Tibial artery (tissue), 4 donors: ENCODE measurements at places on chromosomes 5 and 9.

DNA sequence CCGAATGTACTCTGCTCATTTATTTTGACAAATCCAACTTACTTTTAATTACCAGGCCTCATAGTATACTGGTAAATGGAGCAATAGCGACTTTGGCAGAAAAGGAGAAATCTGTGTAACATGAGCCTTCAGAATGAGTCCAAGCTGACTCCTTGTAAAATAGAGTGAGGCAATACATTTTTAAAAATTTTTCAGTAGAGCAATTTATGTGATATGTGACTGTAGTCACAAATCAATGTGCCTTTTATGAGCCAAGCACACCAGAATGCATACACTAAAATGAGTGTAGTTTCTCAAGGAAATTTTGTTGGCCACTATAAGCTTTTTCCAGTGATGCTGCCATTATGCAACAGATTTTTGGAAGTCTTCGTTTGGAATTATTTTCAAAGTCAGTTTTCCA is 73.8 kb downstream of the SNCAIP start:
- H3K4me1 ChIP-seq: peaks cover 21% of the 10 kb centered on the region
- DNase-seq: no peak
- H3K27ac ChIP-seq: peak overlapping the region; percentile 36

- H3K27me3 ChIP-seq: no peaks in the 10 kb centered on the region
- DNase-seq: no peak
- H3K4me3 ChIP-seq: no peak overlapping the region
Observed at GRCh38 chr5:121108725-121109124, 644.6 kb downstream of the PRR16 start.

DNA sequence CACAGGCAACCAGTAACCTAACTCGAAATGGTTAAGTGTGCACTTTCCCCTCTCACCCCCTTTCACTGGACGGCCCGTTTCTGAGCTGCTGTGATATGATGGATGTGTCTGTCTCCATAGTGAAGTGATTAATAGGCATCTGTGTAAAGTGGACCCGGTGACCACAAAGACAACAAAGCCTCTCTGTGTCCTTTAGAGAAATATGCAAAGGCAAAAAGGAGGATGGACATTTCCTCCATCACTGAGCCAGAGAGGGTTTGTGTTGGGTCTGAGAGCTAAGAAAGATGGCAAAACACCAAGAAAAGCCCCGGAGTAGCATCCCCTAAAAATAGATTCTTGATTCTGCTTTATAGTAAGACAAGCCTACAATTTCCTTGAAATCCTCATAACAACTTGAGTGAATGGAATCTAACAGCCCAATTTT is 120.6 kb downstream of the SEMA6A start:
- no peak overlapping the region for H3K27ac ChIP-seq
- DNase-seq: no peak
- no peak overlapping the region for H3K4me3 ChIP-seq
- no peaks in the 10 kb centered on the region for H3K27me3 ChIP-seq

DNA sequence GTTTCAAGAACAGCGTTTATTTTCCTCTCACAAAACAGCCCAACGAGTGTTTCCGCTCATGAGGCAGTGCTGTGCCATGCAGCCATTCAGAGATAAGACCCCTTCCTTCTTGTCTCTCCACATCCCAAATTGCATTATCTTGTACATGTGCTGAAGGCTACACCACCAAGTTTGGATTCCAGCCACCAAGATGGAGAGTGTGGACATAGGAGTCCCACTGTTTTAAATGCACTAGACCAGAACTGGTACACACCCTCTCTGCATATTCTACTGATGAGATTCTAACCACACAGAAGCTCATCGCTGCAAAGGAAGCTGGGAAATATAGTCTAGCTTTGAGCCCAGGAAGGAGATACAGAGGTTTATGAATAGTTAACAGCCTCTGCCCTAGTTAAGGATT is 509.4 kb downstream of the NFIB start:
- no peak overlapping the region for H3K27ac ChIP-seq
- no peak for DNase-seq
- no peak overlapping the region for H3K4me3 ChIP-seq
- H3K36me3 ChIP-seq: no peaks in the 10 kb centered on the region
- H3K27me3 ChIP-seq: no peaks in the 10 kb centered on the region

DNA sequence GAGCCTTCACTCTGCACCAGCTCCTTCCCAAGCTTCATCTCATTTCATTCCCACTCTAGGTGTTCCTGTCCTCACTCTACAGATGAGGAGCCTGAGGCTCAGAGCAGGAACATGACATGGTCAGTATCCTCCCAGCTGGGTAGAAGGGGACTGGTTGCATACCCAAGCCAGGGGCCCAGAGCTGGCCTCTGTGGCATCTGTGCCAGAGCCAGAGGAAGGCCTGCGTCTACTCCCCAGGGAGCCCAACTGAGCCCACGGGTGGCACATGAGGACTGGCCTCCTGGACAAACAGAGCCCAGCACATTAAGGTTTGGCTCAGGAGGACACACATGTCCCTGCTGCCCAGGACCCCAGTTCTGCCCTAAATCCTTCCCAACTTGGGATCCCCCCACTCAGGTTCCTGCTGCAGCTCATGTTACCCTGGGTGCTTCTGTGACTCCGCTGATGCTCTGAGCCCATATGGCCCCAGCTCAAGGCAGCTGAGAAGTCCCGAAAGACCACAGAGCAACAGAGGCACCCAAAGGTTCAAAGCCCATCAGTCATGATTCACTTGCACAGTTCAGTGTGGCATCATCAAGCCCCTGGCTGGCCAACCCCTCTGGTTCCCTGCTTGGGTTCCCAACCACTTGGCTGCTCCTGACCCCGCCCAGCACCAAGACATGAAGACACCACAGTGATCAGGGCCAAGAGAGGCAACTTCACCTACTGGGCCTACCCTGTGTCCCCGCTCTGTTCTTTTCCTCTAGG is 8.5 kb upstream of the NEURL1B start:
- DNase-seq: peak; percentile 41
- no peaks in the 10 kb centered on the region for H3K27me3 ChIP-seq
- H3K36me3 ChIP-seq: no peaks in the 10 kb centered on the region
- H3K4me1 ChIP-seq: peaks cover 7% of the 10 kb centered on the region
- H3K4me3 ChIP-seq: no peak overlapping the region

DNA sequence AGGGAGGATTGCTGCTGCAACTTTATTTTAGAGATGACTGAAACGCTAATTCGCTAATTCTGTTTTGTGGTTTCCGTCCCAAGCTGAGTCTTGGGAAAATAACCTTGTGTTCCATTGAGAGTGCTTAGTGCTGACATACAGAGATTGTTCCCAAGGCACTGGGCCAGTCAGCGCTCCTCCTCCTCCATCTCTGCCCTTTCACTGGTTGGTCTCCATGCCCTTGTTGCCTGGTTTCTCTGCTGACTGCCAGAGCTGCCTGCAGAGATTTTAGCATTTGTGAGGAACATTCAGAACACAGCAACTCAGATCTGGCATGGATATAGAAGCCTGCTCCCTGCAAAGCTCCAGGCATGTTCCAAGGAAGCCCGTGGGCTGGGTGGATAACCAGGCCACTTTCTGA is 126.0 kb upstream of the IRX2 start:
- no peaks in the 10 kb centered on the region for H3K4me1 ChIP-seq
- no peaks in the 10 kb centered on the region for H3K27me3 ChIP-seq
- H3K27ac ChIP-seq: no peak overlapping the region
- no peaks in the 10 kb centered on the region for H3K36me3 ChIP-seq

DNA sequence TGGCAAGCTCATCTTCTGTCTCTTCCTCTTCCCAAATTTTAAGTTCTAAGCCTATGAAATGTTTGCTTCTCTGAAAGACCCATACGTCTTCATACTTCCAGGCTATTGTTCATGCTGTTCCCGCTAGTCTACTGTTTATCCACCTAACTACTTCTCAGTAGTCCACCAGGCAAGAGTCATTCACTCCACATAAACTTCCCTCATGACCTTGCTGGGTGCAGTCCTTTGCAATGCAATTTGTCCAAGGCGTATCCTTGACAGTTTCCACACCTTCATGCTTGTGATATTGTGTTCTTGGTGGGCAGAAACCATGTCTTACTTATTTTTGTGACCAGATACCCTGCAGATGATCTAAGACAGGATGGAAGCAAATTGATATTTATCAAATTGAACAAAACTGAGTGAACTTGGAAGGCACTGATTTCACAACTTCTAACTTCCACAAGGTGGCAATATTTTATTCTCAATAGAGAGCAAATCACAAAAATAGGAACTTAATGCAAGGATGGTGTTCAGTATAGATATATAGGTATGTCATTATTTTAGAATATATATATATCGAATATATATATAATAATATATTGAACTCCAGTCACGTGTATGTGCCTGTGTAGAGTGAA is 30.3 kb downstream of the TYRP1 start:
- no peak overlapping the region for H3K4me3 ChIP-seq
- no peak for DNase-seq
- no peaks in the 10 kb centered on the region for H3K27me3 ChIP-seq
- H3K36me3 ChIP-seq: no peaks in the 10 kb centered on the region

DNA sequence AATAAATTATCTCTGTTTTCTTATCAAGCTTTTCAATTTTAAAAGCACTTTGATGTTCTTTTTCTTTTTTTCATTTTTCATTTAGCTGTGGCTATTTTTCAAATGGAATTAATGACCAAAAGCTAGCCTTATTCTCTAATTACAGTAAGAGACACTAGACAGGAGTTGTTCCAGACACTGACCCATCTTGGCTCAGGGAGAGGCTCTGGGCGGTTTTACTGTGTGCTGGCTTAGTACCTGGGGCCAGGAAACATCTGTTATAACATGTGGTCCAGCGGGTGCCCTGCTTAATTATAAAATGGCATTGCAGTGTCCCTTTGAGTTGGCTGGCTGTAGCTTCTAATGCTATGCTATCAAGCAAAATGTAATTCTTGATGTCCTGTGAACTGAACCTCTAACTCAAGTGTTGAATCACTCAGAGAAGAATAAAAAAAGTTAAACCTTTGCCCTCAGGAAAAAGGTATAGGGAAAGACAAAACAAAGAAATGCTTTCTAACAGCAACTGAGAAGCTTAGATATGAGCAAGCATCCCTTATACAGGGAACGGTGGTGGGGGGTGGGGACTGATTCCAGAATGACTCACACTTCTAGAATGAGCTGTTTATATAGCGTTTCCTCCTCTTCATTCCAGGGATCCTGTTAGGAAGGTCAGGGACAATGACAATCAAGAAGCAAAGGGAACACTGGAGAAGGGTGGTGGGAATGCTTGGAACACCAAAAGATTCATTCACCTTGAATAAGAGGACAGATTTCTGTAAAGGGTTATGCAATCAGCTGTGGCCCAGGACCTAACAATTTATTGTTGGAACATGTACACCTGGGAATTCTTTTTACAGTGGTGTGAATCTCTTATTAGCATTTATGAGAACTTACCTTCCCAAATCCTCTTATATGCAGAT is 58.7 kb upstream of the NFIB start:
- no peaks in the 10 kb centered on the region for H3K27me3 ChIP-seq
- H3K36me3 ChIP-seq: no peaks in the 10 kb centered on the region
- DNase-seq: no peak
- no peak overlapping the region for H3K27ac ChIP-seq
- H3K4me3 ChIP-seq: no peak overlapping the region

DNA sequence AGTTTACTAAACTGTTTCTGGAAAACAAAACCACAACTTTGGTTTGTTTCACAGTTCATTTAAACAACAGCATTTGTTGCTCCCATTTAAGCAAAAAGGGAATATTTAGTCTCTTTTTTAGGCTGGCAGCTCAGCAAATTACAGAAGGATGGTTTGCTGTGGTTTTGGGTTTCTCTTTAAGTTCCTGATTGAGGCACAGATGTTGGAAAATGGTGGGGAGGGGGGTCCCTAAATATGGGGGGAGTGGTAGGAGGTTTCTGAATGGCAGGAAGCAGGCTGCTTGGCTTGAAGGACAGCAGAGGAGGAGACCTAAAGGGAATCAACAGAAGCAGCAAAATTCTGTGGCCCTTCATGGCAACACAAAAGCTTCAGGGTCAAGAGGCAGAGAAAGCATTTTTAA is 263.4 kb downstream of the ZSWIM6 start:
- no peaks in the 10 kb centered on the region for H3K27me3 ChIP-seq
- H3K4me3 ChIP-seq: no peak overlapping the region
- no peak overlapping the region for H3K27ac ChIP-seq
- H3K4me1 ChIP-seq: peaks cover 10% of the 10 kb centered on the region
- DNase-seq: no peak

- no peaks in the 10 kb centered on the region for H3K4me1 ChIP-seq
- no peaks in the 10 kb centered on the region for H3K27me3 ChIP-seq
- H3K36me3 ChIP-seq: no peaks in the 10 kb centered on the region
Observed at GRCh38 chr5:144194144-144194543, 23.5 kb downstream of the KCTD16 start.

DNA sequence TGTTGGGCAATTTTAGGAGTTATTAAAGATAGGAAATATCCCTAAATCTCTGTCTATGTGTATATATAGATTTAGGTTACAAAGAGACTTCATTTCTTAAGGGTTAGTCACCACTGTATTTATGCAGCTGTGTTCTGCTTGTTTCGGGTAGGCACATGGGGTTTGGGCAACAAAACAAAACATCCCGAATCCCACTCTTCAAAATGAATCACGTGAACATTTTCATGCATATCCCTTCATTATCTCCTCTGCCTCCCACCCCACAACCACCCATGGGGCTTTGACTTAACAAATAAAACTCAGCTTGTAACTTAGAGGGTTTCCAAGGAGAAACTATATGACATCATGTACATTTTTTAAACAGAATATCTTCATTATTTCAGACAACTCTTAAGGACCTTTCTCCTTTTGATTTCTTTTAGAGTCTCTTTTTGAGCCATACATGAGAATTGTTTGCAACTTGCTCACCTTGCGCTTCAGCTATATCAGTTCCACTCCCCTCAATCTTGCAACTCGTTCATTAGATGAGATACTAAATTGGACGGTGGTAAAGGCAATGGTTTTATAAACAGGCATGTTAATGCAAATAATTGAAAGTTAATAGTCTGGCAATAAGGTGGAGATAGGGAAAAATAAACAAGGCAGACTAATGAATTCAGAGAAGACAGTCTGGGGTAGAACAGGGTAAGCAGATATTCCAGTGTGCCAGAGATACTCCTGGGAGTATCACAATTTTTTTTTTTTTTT is 136.7 kb downstream of the CD180 start:
- H3K4me3 ChIP-seq: no peak overlapping the region
- no peaks in the 10 kb centered on the region for H3K4me1 ChIP-seq
- no peaks in the 10 kb centered on the region for H3K27me3 ChIP-seq
- no peak overlapping the region for H3K27ac ChIP-seq

DNA sequence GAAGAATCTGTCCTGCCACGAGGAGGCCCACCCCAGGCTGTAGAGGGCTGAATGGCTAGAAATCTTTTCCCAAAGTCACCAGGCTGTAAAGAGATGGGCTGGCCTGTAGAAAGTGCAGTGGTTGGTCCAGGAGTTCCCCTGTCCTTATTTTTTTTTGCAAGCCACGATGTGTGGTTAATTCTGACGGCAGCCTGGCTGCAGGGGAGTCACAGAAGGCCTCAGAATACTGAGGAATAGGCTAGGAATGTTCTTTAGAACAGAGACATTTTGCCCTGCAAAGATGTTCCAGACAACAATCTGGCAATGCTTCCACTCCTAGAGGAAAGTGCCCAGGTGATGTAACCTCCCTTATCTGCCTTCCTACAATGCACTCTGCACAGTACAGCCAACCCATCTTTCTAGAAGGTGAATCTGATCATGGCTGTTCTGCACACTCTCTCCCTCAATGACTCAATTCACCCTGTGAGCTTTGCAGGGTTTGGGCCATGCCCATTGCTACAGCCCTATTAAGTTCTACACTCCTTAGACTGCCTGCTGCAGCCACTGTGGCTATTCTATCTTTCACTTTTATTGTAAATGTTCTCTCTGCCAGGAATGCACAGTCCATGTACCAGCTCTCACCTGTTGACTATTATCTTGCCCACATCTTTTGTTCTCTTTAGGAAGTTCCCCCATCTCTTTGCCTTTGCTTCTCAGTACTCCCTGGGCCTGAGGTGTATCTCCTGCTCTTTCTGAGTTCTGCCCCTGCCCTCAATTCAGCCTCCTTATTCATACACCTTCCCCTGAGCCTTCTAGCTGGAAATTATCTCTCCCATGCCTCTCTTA is 377.8 kb upstream of the CLINT1 start:
- no peak for DNase-seq
- H3K27me3 ChIP-seq: no peaks in the 10 kb centered on the region
- no peaks in the 10 kb centered on the region for H3K36me3 ChIP-seq
- no peak overlapping the region for H3K4me3 ChIP-seq
